ENCODE measurements at places on chromosomes 12 and 14. TPM values are rescaled to one million over a fixed set of nuclear protein-coding genes. Genes with fewer than 3 reads are reported as not detected.
A peak's percentile ranks its signal among the peaks of the same experiment; 100 is the strongest.

- ATAC-seq: peak; percentile 43
These were observed 115.1 kb upstream of the PCED1B start for GRCh38 chr12:46963977-46964971.

- no peak for ATAC-seq
These were observed 875.2 kb downstream of the FLRT2 start for GRCh38 chr14:86404989-86405649.

GRCh38 chr12:52321418-52321817 is 220 bp upstream of the KRT83 start:
- ATAC-seq: no peak

Gene TAS2R31
- total RNA-seq: not detected

GRCh38 chr12:96239711-96240635 is 45.8 kb downstream of the ELK3 start:
- ATAC-seq: peak; percentile 56

DNA sequence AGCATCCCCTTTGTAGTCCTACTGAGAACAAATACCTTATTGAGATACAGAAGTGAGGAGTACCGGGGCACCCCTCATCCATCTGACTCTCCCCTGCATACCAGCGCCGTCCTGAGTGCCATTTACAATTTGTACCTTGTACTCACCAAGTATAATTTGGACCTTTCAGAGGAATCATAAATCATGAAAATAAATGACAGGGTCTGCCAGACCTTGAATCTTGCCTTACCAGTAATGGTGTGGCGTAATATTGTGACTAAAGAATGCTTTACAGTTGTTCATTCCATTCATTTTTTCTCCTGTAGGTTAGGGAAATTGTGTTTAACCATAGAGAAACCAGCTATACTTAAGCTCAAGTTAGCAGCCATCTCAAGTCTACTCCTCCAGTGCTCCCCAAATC is 243.7 kb upstream of the RGS6 start:
- ATAC-seq: no peak

GRCh38 chr12:121170151-121170550 is 37.5 kb downstream of the P2RX7 start:
- no peak for ATAC-seq

Gene TAS2R14
- 5.8 TPM for total RNA-seq

GRCh38 chr12:94832780-94833681 is 170.5 kb downstream of the NDUFA12 start:
- peak; percentile 40 for ATAC-seq

- no peak for ATAC-seq
These were observed 32.1 kb downstream of the DMAC2L start for GRCh38 chr14:50344116-50344775.

GRCh38 chr12:64560396-64561301 is 49.6 kb upstream of the RASSF3 start:
- peak; percentile 43 for ATAC-seq

GRCh38 chr12:47949441-47950341 is 13.7 kb upstream of the TMEM106C start:
- peak; percentile 78 for ATAC-seq

GRCh38 chr14:36167431-36167830 is 9.1 kb downstream of the PTCSC3 start:
- no peak for ATAC-seq

- no peak for ATAC-seq
These were observed 525.3 kb downstream of the MED13L start for GRCh38 chr12:115752156-115752555.

GRCh38 chr14:72744416-72745120 is 149.3 kb downstream of the DPF3 start:
- ATAC-seq: no peak

- peak; percentile 13 for ATAC-seq
These were observed 536 bp downstream of the TM7SF3 start for GRCh38 chr12:27013611-27014084.

DNA sequence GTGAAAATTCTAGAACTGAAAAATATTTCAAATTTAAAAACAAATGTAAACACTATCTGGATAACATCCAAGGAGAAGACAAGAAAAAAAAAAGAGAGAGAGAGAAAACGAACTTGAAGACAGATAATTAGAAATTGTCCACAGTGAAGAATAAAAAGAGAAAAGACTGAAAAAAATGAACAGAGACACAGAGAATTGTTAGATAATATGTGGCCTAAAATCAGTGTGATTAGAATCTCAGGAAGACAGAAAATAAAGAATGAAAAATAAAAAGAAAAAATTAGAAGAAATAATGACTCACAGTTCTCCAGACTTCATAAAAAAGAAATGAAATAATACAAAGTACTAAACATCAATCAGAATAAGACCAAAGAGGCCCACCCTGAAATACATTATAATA is 1209.3 kb downstream of the FSCB start:
- no peak for ATAC-seq

- no peak for ATAC-seq
These were observed 100.2 kb downstream of the SYNE2 start for GRCh38 chr14:63952933-63953437.

DNA sequence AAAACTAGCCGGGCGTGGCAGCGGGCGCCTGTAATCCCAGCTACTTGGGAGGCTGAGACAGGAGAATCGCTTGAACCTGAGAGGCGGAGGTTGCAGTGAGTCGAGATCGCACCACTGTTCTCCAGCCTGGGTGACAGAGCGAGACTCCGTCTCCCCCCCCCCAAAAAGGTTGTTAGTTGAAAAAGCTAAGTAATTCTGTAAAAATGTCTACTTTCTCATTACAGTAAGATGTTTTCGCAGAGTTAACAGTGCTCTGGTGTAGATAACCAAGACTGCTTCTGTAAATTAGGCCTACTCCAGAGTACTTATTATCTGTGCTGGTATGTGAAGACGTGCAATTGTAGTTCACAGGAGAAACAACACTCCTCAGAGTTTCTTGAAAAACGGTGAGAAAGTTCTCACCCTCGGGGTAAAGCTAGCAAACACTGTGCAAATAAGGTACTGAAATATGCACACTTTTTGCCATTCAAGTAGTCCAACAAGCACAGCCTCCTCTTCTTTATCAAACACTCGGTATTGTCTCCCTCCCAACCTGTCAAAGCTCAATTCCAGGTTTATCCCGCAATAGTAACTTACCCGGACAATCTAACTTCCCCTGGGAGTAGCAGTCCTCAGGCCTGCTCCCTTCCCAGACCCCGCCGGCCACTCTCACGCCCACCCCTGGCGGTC is 974 bp downstream of the BTBD7 start:
- no peak for ATAC-seq

GRCh38 chr14:58832095-58832521 is 194.3 kb downstream of the DACT1 start:
- no peak for ATAC-seq

GRCh38 chr14:20412411-20412810 is 890 bp downstream of the TEP1 start:
- no peak for ATAC-seq

Gene FAM222A
- 1.2 TPM for total RNA-seq

DNA sequence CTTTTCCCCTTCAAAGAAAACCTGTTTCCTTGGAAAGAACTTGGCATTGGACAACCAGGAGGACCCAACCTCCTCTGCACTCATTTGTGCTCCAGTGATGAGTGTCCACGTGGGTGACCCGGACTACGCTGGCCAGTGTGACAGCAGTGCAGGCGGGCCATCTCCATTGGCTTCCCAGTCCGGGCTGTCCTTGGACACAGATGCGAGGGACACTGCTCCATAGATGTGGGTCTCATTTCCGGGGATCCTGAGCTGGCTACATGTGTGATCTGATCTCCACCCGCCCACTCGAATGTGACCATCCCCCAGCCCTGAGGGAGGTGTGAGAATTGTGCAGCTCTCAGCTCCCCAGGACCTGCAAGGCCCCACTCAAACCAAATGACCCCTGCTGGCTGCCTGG is 836.6 kb upstream of the TMEM132C start:
- ATAC-seq: no peak

GRCh38 chr14:104514156-104514848 is 65.3 kb upstream of the C14orf180 start:
- ATAC-seq: no peak

GRCh38 chr12:102596031-102596430 is 115.7 kb upstream of the IGF1 start:
- ATAC-seq: no peak

- ATAC-seq: no peak
These were observed 16.2 kb downstream of the FAM222A start for GRCh38 chr12:109729801-109730200.

GRCh38 chr12:102441077-102441596 is 39.2 kb downstream of the IGF1 start:
- peak; percentile 34 for ATAC-seq

DNA sequence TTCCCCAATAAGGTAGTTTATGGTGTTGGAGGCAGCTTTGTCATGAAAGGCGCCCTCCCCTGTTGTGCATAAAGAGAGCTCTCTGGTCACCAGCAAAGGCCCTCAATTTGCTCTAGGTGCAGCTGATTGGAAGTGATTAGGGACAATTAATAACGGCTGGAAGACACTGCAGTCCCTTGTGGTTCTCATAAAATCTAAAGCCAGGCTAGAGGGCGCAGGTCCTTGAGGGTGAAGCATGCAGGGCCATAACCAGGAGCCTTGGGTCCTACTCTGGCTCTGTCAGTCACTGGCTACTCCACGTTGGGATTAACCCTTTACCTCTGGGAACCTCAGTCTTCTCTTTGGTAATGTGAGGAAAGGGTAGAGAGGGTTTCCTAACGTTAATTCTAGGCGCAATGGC is 1.9 kb downstream of the DAAM1 start:
- no peak for ATAC-seq

GRCh38 chr12:86712425-86712843 is 456.2 kb upstream of the MGAT4C start:
- ATAC-seq: peak; percentile 62

Data from gastroesophageal sphincter (tissue), 4 donors.